GM10248 (cell line): ENCODE measurements at places on chromosomes 7 and 10.

GRCh38 chr7:82359426-82359825 is 84.2 kb downstream of the CACNA2D1 start:
- no peak for DNase-seq

DNA sequence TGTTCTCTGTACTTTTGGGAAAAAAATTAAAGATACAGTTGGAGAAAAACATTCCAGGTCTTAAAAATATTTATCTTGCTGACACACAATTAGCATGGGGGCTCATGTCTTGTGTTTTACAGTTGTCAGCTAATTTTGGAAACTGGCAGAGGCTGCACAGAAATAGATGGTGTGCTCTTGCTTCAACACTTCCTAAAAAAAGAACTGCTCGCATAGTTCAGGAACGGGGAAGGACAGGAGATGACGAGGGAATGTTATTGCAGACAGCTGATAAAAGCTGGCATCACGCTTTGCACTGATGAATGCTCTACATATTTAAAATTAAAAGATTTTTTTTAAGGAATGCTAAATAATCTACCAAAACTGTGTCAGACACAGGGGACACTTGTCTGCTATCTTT is 103.5 kb upstream of the CELF2 start:
- no peak for DNase-seq

DNA sequence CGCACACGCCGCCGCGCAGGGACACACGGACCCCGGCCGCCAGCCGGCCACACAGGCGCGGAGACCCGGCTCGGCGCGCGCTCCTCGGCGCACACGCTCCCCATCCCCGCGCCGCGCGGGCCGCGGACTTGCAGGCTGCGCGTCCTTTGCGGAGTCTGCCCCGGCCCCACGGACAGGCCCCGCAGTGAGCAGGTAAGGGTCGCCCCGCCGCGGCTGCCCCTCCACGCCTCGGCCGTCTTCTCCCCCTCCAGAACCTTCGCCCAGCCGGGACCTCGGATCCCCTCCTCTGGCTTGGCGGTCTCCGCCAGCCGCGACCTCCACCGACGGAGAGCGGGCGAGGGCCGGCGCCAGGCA is 356 bp downstream of the ADCYAP1R1 start:
- DNase-seq, result no peak

DNA sequence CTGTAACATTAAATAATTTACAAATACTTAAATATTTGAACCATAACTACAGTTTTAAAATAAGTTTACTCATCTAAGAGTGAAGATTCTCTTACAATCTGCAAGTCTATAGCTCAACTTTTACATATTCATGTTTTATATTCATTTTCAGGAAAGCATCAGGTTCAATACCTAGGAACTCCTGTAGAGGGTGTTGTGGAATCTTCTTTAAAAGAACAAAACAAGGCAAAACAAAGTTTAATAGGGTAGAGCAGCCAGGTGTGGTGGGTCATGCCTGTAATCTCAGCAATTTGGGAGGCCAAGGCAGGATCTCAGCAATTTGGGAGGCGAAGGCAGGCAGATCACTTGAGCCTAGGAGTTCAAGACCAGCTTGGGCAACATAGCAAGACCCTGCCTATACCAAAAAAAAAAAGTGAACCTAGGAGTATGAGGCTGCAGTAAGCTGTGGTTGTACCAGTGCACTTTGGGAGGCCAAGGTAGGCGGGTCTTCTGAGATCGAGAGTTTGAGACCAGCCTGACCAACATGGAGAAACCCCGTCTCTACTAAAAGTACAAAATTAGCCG is 45.1 kb downstream of the ST8SIA6 start:
- no peak for DNase-seq

GRCh38 chr10:60524541-60524940 is 134.9 kb upstream of the ANK3 start:
- DNase-seq, result no peak

DNA sequence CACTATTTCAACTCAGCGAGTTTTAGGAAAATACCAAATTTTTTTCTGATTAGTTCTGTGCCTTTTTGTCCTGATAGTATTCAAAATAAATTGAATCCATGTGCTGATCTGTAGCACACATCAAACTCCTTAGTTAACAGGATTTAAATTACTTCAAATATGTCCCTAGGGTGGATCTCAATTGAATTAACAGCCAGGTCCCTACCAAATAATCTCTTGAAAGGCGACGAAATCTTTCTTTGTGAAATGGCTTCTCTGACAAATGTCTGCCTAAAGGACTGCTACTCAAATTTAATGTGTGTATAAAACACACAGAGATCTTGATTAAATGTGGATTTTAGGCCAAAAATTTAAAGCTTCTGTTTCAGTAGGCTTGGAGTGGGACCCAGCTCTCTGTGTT is 989.6 kb upstream of the KCND2 start:
- DNase-seq, result no peak
